ENCODE measurements at places on chromosomes 7 and 10.

- DNase-seq, result no peak
These were observed 365.2 kb downstream of the HGF start for GRCh38 chr7:81404669-81405068.

GRCh38 chr7:133109816-133110215, 27.9 kb upstream of the CHCHD3 start:
- DNase-seq, result no peak

DNA sequence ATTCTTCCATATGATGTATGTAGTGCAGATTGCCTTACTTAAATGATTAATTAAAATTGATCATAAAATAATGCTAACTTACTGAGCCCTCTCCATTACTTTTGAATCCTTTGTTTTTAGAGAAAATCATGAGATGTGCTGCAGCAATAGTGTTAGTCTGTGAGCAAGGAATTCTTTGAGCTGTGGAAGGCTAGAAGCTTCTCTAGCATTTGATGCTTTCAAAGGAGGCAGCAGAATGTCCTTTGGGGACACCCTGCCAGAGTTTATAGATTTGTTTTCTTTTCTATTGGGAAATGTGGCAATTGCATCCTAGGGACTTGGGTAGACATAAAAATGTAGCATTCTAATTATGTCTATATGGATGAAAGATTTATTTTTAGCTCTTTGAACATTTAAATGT, 284.1 kb upstream of the SMIM30 start:
- no peak for DNase-seq

DNA sequence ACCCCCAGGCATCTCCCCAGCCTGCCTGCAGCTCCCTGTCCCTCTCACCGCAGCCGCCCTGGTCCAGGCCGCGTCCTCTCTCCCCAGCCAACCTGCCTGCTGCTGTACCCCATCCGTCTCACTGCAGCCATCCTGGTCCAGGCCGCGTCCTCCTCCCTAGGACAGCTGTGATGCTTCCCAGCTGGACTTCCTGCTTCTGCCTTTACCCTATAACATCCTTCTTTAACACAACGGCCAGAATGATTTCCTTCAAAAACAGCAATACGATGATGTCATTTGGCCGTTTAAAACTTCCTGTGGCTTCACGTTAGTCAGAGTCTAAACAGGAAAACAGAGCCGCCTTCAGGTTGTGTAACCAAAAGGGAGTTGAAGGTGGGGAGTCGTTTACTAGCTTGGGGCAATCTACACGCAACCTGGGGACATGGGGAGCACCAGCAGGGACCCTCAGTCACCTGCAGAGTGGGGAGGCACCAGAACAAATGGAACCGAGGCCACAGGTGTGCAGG, 32.2 kb upstream of the ZFAND2A start:
- DNase-seq, result no peak

DNA sequence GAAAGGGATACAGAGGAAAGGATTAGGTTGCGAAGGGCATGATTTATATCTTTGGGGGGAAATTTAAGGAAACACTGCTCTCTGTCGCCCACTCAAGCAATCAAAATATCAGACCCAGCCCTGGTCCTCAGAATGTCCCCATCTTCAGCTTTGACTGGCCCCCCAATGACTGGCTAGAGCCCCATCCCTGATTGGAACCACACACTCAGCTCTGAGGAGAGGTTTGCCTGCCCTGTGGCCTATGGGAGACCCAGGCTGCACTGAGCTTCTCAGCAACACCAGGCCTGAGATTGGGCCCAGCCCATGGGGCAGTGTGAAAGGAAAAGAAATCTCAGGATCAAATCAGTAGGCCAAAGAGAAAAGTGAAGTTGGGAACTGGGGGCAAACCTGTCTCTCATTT, 69.5 kb downstream of the ADCYAP1R1 start:
- no peak for DNase-seq

DNA sequence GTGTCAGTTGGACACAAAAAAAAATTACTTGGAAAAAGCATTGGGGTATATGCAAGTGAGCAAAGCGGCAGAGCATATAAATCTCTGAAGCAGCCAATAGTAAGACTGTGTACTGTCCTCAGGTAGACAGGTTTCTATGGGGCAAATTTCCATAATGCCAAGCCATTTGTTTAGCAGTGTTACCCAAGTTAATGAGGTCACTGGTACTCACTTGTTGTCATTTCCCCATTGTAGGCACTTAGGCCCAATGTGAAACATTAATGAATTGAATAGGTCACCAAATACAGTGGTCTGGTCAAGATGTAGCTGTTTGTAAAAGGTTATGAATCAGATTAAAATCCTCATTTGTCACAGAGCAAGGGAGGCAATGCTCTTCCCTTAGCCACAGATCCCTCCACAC, 27.5 kb downstream of the HOXA1 start:
- DNase-seq, result no peak

DNA sequence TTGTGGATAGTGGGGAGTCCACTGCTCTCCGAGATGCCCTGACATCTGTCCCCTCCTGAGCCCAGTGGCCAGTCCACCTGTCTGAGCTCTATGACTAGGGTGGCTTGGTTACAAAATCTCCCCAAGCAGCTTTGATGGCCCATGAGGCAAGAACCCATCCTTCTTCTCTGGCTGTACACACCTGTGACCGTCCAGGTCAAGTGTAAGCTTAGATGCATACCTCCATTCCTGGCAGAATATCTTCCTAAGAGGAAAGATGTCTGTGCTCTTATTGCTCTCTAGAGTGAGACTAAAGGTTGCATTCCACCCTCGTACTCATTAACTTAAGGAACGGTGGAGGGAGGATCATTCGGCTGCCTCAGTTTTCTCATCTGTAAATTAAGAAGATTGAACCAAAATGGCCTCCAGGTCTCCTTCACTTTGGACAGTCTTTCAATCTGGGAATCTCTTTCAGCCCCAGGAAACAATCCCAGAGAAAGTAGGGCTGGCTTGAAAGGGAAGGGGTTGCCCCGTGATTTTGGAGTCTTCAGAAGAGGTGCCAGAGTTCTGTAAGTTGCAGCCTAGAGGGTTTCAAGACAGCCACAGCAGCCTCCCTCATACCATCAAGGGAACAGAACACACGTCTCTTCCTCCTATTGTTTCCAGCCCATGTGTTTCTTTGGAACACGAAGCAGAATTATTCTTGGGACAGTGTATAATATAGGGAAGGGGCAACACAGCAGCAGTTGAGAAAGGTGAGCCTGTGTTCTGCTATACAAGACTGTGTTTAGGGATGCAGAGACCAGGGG, 5.5 kb downstream of the HOXA4 start:
- DNase-seq, result no peak

GRCh38 chr10:12042409-12042796, 206 bp downstream of the UPF2 start:
- DNase-seq, result no peak

DNA sequence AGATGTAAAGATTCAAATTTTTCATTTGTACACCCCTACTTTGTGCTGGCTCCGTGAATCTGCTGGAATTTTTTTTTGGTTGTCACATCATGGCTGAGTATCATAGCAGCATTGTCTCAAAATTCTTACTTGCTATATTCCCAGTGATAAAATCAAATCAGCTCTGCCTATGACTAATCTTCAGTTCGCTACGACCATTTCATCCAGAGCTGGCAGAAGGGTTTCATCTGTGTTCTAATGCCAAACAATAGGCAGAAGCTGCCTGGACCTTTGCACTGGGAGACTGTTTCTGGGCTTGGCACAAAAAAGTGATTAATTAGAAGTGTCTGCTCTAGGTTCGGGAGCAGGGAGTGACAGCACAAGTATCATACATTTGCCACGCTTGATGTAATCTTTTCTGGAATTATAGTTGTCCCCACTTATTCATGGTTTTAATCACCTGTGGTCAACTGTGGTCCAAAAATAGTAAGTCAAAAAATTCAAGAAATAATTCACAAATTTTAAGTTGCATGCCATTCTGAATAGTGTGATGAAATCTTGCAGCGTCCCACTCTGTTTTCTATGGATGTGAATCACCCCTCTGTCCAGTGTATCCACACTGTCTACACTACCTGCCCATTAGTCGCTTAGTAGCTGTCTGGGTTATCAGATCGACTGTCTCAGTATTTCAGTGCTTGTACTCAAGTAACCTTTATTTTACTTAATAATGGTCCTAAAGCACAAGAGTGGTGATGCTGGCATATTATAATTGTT, 120.5 kb upstream of the IMMP2L start:
- DNase-seq, result no peak

DNA sequence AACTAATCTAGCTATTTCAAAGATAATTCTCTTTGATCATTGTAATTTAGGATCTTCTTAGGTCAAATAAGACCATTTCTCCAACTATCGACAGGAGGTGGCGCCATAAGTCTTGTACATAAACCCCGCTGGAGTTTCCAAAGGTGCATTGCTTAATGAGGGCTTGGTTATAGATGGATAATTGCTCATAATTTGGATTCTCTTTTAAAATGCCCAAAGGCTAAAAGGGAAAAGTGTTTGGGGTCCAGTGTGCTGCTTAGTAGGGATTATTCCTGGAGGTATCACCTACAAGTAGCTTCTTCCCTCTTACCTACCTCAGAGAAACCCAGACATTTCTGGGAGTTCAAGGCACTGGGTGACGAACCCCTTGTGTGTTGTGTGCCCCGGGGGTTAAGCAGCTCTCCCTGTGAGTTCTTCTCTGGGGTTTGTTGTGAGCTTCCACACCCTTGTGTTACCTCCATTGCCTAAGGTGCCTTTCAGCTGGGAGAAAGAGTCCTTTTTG, 75.2 kb downstream of the PAXIP1 start:
- peak; percentile 54 for DNase-seq

GRCh38 chr10:28479425-28479865, 53.5 kb upstream of the WAC start:
- no peak for DNase-seq
